ENCODE measurements at places on chromosomes 13 and 19.

GRCh38 chr19:51317968-51318367, 6.5 kb downstream of the IGLON5 start:
- no peak for DNase-seq

GRCh38 chr19:37412700-37413099, 41.8 kb downstream of the ZNF527 start:
- DNase-seq, result no peak

DNA sequence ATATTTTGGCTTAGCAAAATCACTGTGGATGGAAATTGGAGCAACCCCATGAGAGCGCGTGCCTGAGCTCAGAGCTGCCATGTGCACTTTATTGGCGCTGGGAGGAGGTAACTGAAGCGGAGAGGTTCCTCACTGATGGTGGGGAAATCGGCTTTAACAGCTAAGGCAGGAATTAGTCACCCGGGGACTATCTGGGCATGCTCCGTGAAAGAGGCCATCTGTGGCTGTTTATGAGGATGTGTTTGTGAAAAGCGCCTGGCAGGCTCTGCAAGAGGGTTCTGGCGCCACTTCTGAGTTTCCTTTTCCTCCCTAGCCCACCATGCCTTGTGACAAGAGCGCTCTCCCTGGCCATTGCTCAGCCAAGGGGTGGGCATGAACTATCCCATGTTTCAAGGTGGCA, 815.6 kb downstream of the UQCRFS1 start:
- no peak for DNase-seq

DNA sequence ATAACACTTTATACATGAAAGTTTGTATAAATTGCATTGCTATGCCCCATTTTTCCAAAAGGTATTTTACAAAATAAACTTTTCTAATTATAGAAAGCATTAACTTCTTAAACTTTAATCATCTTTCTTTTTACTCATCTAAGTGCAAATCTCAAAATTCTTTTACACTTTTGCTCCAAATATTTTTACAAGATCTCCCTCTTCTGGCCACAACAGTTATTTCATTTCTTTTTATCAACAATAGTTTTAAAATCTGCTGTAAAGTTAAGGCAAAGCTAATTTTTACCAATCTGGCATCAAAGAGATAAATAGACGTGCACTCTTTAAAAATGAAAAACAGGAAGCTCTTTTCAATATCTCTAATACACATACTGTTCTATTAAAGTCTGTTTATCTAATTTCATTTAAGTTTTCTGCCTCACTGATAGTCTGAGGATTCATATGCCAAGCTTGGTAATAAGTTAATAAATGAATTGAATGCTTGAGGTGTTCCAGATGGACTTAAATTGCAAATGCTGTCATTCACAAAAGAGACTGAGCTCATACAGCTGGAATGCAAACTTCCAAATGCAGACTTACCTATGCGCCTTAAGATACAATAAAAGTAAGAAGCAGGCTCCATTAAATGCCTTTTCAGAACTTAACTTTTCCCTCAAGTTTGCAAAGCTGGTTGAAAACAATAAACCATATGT, 583.0 kb upstream of the ATXN8OS start:
- no peak for DNase-seq

DNA sequence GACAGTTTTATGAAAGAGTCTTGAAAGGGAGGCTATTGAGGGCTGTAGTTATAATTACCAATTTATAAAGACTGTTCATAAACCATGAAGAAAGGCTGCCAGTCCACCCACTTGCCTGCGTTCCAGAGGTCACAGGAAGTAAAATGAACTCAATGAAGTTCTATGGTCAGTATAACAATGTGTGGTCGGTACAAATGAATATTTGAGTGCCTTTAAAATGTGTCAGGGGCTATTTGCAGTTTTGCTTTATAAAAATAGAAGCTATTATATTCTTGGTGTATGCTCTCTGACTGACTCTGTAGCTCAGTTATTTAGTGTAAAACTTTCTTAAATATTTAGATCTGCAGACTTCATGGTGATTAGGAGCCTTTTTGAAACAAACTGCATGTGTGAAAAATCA, 47.0 kb downstream of the ESD start:
- no peak for DNase-seq

DNA sequence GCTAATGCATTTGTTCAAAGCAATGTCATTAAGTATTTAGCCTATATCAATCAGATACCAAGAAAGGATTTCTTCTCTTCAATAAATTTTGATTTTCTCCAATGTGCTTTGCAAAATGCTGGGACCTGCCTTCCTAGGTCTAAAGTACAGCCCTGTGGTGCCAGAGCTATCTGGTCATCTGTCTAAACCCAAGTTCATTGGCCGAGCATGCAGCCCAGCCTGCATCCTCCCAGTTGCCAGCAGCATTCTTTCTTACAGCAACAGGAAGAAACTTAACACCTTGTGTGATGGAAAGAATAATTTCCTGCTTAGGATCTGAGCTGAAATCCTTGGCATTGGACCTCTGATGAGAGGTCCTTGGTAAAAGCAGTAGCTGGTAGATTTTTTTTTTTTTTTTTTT, 310.0 kb downstream of the RBM26 start:
- no peak for DNase-seq

GRCh38 chr13:77857531-77858209, 61.0 kb downstream of the EDNRB start:
- no peak for DNase-seq

GRCh38 chr19:39342647-39343305, 555 bp downstream of the SAMD4B start:
- no peak for DNase-seq

DNA sequence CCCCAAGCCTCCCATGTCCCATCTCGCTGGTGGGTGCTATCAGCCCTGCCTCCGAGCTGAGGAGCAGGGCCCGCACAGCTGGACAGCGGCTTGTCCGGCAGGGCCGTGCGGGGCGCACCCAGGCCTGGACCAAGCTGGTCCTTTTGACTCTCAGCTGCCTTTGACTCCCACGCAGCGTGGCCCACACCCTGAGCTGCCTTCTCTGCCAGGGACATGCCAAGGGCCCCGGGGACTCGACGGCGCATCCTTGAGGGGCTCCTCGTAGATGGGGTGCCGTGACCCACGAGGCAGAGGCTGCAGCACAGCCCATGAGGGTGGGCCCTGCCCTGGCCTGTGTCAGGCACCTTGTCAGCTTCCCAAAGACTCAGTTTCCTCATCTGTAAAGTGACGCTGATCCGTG, 38.8 kb upstream of the F7 start:
- no peak for DNase-seq

DNA sequence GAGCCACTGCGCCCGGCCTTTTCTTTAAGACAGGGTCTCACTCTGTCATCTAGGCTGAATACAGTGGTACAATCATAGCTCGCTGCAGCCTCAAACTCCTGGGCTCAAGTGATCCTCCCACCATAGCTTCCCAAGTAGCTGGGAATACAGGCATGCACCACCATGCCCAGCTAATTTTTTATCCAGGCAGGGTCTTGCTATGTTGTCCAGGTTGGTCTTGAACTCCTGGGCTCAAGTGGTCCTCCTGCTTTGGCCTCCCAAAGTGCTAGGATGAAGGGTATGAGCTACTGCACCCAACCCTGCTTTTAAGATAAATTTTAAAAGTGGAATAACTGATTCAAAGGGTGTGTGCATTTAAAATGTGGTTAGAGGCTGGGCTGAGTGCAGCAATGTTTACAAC, 14.1 kb downstream of the NOSIP start:
- DNase-seq, result no peak

GRCh38 chr13:47904891-47905290, 96.2 kb downstream of the SUCLA2 start:
- no peak for DNase-seq

- no peak for DNase-seq
Observed at GRCh38 chr13:29540799-29541198, 54.7 kb downstream of the SLC7A1 start.

GRCh38 chr19:57477191-57478008, at the start of gene ZNF772:
Gene ZNF772, minus strand, starts transcription at chr19:57477566. Its CDS starts 257 bp downstream, at chr19:57477309.
- peak; percentile 92 for DNase-seq

DNA sequence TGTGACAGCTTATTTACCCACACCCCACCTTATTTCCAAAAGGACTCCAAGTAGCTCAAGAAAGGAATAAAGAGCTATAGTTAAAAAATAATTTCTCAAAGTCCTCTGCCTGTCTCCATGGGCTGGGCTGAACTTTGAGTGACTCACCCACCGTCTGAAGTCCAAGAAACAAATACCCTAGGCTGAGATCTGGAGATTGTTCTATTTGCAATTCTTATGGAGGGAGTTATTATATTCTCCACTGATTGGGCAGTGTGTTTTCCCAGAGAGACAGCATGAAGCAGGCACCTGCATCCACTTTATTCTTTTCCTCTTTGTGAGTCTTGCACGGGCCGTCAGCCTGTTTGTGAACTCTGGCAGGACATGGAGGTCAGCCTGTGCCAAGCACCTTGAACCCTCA, 63.2 kb downstream of the SHISA2 start:
- no peak for DNase-seq

GRCh38 chr13:111177081-111177711, 62.1 kb downstream of the ARHGEF7 start:
- no peak for DNase-seq

- no peak for DNase-seq
Observed at GRCh38 chr19:11506101-11506555, 489 bp upstream of the ZNF653 start.

DNA sequence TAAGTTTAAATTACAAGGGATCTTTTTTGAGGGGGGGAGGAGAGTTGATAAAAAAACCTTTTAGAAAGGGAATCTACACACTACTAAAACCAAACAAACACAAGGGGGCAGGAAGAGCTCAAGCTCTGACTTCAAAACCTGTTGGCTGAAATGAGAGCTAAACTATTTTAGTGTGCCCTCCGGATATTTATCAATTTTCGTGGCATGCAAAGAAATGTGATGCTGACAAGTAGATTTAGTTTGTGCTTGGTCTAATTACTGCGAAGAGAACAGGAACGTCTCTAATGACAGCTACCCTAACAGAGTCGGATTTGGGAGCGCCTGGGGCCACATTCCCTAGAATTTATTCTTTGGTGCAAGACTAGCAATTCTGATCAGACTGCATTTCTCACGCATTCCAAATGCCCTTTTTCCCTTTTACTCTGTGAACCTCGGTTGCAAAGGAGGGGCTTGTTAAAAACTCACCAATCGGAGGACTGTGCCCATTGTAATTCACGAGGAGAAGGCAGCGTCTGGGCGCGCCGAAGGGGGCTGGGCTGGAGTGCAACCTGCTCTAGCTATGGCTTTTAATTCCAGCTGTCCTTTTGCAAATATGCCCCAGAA, 802 bp upstream of the FREM2 start:
- DNase-seq, result no peak

DNA sequence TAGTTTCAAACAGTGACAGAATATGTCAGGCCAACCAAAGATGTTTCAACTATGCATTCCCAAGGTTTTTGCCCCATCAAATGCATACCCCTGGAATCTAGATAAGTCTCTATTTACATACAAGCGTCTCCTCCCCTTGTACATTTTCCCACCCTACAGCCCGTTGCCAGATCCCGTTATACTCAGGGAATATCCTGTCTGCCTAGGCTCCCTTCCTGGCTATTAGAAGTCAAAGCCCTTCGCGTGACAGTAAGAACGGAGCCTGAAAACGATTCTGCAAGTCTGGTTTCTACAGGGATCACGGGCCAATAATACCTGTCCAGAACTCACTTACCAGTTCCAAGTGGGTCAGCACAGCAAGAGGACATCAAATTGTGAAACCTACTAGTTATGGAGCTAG, 134.8 kb downstream of the LACC1 start:
- no peak for DNase-seq

- no peak for DNase-seq
Observed at GRCh38 chr13:91767651-91768050, 369.2 kb downstream of the GPC5 start.

GRCh38 chr13:21674490-21675009, 3.7 kb downstream of the FGF9 start:
- no peak for DNase-seq

DNA sequence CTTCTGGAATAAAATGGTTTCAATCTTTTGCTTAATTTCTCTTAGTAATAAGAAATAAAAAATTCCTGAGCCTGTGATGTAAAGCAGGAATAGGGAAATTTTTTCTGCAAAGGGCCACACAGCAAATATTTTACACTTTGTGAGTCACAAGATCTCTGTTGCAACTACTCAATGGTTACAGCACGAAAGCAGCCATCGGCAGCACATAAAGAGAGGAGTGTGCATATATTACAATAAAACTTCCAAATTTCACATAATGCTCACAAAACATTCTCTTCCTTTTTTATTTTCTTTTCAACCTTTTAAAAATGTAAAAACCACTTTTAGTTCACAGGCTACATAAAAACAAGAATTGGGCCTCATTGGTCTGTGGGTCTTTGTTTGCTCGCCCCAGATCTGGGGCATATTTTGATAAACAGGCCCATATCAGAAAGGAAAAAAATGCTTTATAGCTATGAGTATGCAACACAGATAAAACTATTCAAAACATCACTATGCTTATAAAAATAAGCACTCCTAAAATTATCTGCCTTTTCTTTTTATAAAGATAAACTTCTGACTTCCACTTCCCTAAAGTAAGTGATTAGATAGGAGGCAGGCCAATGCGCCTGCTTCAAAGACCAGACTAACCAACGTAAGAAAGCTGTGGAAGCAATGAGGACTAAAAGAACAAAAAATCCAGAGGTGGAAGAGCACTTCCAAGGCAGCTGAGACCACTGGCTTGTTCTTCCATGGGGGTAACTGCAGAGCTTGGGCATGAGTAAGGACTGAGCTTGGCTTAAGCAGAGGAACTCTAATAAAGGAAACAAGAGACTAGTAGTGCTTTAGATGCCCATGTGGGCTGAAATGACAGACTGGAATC, 26.5 kb downstream of the MYCBP2 start:
- DNase-seq, result peak; percentile 81

DNA sequence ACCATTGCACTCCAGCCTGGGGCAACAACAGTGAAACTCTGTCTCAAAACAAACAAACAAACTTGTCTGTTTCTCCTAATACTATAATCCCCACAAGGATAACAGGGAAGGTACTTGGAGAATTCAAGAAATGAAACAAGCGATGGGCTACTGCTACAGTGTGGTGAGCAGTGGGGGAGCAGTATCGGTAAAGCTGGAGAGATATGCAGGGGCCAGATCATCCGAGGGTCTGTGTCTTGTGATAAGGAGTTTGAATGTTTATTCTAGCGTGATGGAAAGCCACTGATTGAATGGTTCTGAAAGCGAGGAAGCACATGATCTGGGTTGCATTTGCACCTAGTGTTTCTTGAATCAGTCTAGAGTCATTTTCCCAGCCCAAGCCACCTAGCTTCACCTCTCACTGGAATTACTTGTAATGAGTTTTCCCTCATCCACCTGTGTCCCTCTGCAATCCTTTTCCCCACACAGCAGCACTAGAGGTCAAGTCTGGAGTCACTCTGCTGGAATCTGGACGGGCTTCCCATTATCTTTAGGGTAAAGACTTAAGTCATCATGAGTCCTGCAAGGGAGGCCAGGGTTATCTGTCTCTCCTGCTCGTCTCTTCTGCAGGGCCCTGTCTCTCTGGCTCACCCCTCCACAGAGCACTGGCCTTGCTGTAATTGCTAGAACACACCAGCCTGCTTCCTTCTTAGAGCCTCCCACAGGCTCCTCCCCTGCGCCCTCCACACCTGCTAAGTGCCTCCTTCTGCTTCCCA, 162.3 kb downstream of the KLF5 start:
- no peak for DNase-seq
